ENCODE measurements at places on chromosomes 6 and 20. TPM values are rescaled to one million over a fixed set of nuclear protein-coding genes. Genes with fewer than 3 reads are reported as not detected.

- no peak for DNase-seq
Measured at GRCh38 chr6:132275066-132275970, 126.0 kb downstream of the MOXD1 start.

- no peak for DNase-seq
Measured at GRCh38 chr6:69232008-69232407, 564.8 kb downstream of the LMBRD1 start.

GRCh38 chr6:142187209-142187608, 40.1 kb downstream of the VTA1 start:
- no peak for DNase-seq

GRCh38 chr6:33323623-33323948, 6.0 kb upstream of the ZBTB22 start:
- peak; percentile 53 for DNase-seq

GRCh38 chr6:27297857-27298730, 14.0 kb downstream of the POM121L2 start:
- DNase-seq, result no peak

DNA sequence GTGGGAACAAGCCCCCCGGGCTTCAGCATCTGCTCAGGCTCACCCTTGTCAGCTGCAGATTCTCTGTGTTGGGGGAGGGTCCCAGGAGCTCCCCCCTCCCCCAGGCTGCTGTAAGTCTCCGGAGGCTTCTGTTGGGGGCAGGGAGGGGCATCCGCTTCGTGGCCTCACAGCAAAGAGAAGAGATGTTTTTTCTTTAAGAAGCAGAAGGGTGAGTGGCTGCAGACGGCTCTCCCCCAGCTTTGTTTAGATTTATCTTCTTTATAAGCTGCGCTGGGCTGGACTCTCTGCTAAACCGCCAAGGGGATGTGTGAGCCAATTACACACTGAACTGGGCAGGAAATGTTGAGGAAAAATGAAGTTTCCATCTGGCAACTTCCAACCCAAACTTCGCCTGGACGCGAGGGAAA, 48.7 kb upstream of the GATA5 start:
- no peak for DNase-seq

- no peak for DNase-seq
Measured at GRCh38 chr20:47482705-47483104, 19.0 kb upstream of the NCOA3 start.

GRCh38 chr6:107272246-107272645, 156.9 kb upstream of the BEND3 start:
- no peak for DNase-seq

DNA sequence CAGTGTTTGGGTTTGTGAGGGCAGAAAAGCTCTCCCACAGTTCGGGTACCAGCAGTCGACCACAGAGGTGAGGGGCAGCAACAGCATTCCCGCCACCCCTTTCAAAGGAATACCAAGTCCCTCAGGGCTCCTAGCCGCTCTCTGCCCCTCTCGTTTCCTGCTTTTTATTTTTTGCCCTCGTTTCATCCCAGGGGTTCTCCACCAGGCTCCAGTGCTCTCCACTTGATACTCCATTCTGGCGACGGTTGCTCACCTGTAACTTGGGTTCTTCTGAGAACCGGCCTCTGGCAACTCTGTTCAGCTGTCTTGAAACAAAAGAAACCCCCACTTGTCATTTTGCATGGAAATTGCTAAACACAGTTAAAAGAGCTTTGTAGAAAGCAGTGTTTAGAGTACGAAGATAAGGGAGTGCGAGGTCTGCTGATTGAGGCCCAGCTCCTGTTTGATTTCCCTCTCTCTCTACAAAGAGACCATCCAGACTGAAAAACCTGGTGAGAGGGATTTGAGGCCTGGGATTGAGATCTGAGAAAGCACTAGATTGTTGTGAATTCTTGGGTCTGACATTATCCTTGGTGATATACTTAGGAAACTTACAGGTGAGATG, 28.7 kb downstream of the IGF2R start:
- no peak for DNase-seq

DNA sequence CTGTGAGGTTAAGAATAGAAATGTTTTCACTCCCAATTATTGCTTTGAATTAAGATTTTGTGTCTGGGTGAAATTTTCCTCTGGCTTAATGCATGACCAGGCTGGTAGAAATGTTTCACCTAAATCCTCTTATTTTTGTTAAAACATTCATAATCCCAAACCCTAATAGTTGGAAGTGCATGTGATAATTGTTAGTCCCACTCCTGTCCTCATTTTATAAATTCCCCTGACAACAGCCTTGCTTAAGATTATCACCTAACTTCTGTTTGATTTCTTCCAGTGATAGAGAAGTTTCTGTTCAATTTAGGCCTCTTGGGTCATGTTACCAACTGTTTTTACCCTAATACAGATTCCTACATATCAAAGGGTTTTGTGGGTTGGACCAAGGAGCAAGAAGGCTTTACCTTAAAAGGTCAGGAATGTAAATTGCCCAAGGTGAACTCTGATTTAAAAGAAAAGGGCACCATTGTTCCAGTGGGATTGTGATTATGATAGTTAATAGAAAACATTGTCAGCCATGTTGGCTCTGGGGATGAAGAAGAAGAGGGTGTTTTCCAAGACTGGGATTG, 158.7 kb upstream of the CENPW start:
- DNase-seq, result no peak

- DNase-seq, result no peak
Measured at GRCh38 chr20:49646528-49646927, 67.2 kb downstream of the B4GALT5 start.

DNA sequence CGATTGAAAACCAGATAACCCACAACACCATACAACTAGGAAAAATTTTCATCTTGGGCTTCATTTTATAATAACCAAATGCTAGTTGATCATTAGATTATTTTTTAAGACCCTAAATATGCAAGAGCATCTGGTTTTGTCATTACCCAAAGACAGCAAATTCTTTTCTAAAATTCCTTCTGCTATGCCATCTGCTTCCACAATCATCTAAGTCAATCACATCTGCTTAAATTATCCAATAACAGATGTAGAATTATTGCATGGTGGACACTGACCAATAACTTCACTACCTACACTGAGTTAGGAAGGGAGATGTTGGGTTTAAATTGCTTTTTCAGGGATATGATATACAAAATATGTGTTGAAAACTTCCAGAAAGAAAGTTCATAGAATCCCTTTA, 41.9 kb downstream of the PKHD1 start:
- no peak for DNase-seq

GRCh38 chr6:108029226-108029921, 45.2 kb downstream of the OSTM1 start:
- DNase-seq, result no peak

- DNase-seq, result no peak
Measured at GRCh38 chr6:29796026-29796425, 31.6 kb upstream of the HLA-G start.

DNA sequence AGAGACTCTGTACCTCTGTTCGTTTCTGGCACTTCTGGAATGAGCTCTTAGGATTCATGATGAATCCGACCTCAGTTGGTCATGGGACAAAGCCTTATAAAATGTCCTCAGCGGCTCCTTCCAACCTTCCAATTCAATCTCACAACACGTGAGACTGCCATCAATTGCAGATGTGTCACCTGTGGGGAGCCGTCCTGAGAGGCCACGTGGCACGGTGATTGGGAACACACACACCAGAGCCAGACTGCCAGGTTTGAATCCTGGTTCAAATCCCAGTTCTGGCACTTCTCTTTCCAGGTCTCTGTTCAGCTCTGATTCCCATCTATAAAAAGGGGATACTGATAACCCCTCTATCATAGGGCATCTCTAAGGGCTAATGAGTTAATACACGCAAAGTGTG, 124.5 kb downstream of the ANKRD60 start:
- no peak for DNase-seq

DNA sequence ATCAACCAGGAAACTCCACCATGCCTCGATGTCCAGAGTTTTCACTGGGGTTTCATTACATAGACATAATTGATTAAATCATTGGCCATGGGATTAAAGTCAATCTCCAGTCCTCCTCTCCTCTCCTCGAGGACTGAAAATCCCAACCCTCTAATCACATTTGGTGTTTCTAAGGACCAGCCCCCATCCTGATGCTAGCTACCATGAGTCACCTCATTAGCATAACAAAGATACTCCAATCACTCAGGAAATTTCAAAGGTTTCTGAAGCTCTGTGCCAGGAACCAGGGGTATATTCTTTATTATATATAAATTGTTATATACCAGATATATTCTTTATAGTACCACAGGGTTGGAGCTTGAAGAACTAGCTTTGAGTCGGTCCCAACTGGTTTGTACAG, 212.9 kb upstream of the PRND start:
- DNase-seq, result no peak

Gene HDGFL1
- total RNA-seq, result not detected

Gene ECT2L
- 0.65 TPM for total RNA-seq

Gene NHSL1
- 2.3 TPM for total RNA-seq

Gene POU3F2
- total RNA-seq, result not detected

Gene EPPIN
- 1.1 TPM for total RNA-seq

Gene OCSTAMP
- not detected for total RNA-seq

Gene RIPOR2
- total RNA-seq, result 1.1 TPM

Data from ovary (tissue), 10 donors.